ENCODE measurements at places on chromosomes 11 and 22.

DNA sequence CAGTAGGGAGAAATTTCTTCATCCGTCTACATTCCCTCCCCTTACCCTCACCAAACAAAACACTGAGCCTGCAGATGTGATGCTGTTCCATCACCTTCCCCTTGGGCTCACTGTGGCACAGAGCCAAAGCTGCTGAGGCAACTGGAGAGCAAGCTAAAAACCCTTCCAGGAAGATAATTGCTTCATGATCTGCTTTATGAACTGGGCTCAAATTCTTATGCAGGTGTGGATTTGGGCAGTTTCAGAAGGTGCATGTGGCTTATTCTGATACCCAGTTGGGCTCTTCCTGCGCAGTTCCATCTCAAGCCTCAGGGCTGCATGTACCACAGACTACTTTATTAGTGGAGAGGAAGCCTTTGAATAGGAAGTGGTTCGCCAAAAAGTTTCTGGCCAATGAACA is 58.3 kb downstream of the AAMDC start:
- DNase-seq: no peak

GRCh38 chr11:67441731-67442351 is 1.4 kb downstream of the CORO1B start:
- DNase-seq: no peak

- DNase-seq: no peak
Observed at GRCh38 chr11:13928566-13929251, 33.8 kb upstream of the SPON1 start.

DNA sequence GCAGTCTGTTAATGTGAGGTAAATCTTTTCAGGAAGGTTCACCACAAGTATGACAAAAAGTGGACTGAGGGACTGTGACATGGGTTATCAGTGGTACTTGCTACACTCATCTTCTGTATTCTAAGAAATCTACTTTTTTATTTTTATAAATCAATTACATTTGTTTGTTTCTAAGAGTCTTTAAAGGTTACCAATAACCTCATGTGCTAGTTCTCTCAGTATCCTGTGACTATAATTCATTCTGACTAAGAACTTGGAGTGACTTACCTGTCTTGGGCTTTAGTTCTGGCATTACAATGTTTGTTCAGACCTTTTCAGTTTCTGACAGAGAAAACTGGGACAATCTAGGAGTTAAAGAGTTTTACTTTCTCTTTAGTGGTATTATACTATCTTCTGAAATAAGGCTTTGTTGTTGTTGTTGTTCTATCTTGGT is 108.4 kb downstream of the PDE3B start:
- no peak for DNase-seq

DNA sequence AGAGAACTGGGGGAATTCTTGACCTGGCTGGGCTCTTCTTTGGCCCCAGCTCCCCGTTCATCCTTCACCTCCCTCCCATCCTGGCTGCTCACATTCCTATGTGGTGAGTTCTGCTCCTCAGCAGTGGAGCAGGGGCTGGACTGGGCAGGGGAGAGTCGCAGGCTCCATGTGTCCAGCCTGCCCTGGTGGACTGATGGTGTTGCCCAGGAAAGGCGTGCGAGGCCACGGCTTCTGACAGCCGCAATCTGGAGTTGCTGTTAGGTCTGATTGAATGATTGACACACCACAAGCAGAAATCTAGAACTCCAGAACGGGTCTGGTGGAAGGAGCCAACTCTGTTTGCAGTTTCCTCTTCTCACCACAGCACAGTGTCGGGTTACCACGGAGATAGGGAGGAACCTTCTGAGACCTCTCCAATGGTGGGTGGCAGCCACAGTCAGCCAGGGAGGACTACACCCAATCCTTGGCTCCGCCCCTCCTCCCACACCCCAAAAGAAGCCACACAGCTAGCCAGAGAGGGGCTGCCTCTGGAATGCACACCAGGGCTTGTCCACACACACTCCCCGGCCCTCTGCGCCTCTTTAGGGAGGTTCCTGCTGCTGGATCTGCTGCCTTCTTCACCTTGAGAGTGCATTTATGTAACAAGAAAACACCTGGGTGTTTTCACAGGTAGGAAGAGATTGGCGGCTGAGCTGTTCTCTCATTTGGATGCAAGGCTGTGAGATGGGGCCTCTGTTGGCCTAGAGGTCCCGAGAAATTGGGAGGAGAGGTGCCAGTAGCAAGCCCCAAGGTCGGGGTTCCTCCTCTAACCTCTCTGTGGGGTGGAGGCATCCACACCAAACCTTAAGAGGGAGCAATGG is 56.4 kb upstream of the CD44 start:
- DNase-seq: peak; percentile 70
